Hematopoietic multipotent progenitor cell treated with erythropoietin and hydrocortisone succinate and interleukin-3 and kit ligand, for 4 days (in vitro differentiated cells): ENCODE measurements at places on chromosomes 3 and 15.

- DNase-seq = no peak
Measured at GRCh38 chr15:92288755-92289154, 104.9 kb upstream of the ST8SIA2 start.

- no peak for DNase-seq
Measured at GRCh38 chr15:83613714-83614113, 40.2 kb upstream of the ADAMTSL3 start.

- peak; percentile 28 for DNase-seq
Measured at GRCh38 chr3:40615110-40615915, 90.6 kb downstream of the ZNF621 start.

- no peak for DNase-seq
Measured at GRCh38 chr15:68498076-68498475, 66.1 kb upstream of the ITGA11 start.

DNA sequence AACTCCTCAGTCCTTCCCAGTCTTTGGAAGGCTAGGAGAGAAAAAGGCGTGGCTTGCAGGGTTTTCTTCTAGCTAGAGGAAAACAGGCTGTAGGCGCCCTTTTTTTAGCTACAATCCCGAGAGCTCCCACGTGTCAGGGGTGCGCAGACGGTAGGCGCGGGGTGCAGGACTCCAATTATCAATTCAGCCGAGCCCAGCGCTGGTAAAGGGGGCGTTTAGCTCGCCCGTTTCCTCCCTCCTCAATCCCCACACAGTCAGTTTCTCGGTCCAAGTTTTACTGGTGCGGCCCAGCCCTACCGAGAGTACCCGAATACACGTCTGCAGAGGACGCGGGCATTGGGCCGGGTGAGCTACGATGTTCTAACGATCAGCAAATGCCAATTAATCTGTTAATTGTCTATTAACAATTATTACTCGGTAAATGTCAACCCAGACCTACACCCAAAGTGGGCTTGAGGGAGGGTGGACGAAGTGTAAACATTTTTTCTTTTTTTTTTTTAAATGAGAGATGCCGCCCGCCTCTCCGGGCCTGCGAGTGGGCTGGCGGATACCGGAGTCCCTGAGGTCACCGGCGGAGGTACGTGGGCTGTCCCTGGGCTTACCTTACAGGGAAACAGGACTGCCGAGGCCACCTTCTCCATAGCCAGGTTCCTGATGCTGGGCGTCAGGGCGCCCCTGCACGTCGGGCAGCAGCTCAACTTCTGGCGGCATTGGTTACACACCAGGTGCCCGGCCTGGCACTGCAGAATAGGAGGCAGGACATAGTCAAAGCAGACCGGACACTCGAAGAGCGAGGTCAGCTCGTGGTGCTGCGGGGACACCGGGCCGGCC, 923 bp downstream of the SIAH2 start:
- peak; percentile 66 for DNase-seq

- peak; percentile 50 for DNase-seq
Measured at GRCh38 chr15:49387471-49387870, 35.6 kb upstream of the FGF7 start.

GRCh38 chr15:88538972-88539371, 7.5 kb downstream of the DET1 start:
- DNase-seq = no peak

GRCh38 chr3:105260385-105260784, 106.3 kb upstream of the ALCAM start:
- no peak for DNase-seq

DNA sequence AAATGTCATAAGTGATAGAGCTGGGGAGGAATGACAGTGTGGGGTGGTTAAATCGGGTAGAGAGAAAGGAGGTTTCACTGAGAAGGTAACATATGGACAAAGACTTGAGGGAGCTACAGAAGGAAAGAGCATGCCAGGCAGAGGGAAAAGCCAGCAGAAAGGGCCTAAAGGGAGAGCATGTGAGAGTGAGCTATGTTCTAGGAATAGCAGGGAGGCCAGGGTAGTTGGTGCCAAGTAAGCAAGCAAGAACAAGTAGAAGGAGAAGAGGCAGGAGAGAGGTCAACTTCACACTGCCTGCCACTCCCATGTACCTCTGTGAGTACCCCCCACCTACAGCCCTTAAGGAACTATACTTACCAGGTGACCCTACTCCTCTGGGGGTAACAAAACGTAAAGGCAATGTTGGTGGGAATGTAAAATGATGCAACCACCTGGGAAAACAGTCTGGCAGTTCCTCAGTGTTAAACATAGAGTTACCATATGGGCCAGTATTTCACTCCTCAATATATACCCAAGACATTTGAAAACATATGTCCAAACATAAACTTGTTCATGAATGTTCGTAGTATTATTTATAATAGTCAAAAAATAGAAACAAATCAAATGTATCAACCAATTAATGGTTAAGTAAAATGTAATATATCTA, 67.6 kb downstream of the SFMBT1 start:
- no peak for DNase-seq

GRCh38 chr3:61299343-61300005, 48.2 kb upstream of the FHIT start:
- no peak for DNase-seq

GRCh38 chr3:126151562-126152302, 28.7 kb downstream of the ALDH1L1 start:
- DNase-seq = no peak

GRCh38 chr15:30044377-30044776, 38.4 kb upstream of the GOLGA8J start:
- DNase-seq = no peak

DNA sequence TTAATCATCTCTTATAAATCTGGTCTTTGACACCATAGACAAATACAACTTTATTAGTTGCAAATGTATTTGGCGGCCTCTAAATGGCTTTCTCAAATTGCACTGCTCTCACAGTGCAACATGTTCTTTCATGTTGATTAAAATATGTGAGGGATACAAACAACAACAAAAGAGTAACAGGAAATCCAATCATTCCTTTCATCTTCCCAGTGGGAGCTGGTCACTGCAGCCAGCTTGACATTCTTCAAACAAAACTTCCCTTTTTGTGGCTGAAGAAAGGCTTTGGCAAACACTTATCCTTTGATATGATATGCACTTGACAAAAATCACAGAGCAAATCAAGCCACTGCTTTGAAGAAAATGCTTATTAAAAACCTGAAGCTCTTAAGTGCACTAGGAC, 973.6 kb downstream of the EPHA3 start:
- no peak for DNase-seq

- peak; percentile 34 for DNase-seq
Measured at GRCh38 chr3:120286465-120286864, 1.4 kb upstream of the GPR156 start.

- DNase-seq = no peak
Measured at GRCh38 chr3:12854565-12854964, 13.2 kb upstream of the RPL32 start.

GRCh38 chr15:40831861-40832260, 3.4 kb upstream of the PPP1R14D start:
- DNase-seq = no peak
